PC-3 (cell line): ENCODE measurements at places on chromosomes 6 and 20. TPM values are rescaled to one million over a fixed set of nuclear protein-coding genes. Genes with fewer than 3 reads are reported as not detected.

The MUC21 gene
- total RNA-seq, result not detected in 2 replicates

The KCNG1 gene
- total RNA-seq, result 61.5 and 74.1 TPM in 2 replicates

The SLC22A7 gene
- total RNA-seq, result not detected in 2 replicates

The EDN1 gene
- 21.9 and 25.6 TPM in 2 replicates for total RNA-seq

The CYP39A1 gene
- 0.66 and 1.2 TPM in 2 replicates for total RNA-seq

The TCF21 gene
- not detected in 2 replicates for total RNA-seq

The TAF4 gene
- 9.6 and 15.1 TPM in 2 replicates for total RNA-seq

The F13A1 gene
- not detected in 2 replicates for total RNA-seq

The PTGIS gene
- 0.18 TPM in 1 of 2 replicates, not detected in the other for total RNA-seq

- no peak for DNase-seq
Observed at GRCh38 chr20:51108638-51109363, 85.9 kb upstream of the KCNG1 start.

DNA sequence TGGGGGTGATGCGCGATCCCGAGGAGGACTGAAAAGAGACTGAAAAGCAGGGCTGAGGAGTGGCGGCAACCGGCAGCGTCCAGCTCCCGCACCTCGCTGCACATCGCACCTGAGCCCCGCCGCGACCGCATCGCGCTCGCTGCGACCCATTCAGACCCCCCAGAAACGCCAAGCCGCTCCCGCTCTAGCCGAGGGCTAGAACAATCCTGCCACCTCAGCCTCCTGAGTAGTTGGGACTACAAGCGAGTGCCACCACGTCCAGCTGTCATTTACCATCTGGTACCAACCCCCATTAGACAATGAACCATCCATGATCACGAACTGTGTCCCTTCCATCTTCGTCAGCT is 33.2 kb downstream of the HLA-A start:
- no peak for DNase-seq

GRCh38 chr6:167479901-167480648 is 155.2 kb downstream of the TTLL2 start:
- no peak for DNase-seq

DNA sequence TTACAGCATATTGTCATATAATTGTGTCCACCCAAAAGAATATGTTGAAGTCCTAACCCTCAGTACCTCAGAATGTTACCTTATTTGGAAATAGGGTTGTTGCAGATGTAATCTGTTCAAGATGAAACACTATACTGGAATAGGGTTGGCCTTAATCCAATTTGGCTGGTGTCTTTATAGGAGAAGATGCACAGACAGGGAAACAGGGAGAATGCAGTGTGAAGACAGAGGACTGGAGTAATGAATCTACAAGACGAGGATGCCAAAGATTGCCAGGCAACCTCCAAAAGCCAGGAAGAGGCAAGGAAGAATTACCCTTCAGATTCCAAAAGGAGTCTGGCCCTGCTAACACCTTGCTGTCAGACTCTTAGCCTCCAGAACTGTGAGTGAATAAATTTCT is 482.9 kb downstream of the PTPRT start:
- no peak for DNase-seq

DNA sequence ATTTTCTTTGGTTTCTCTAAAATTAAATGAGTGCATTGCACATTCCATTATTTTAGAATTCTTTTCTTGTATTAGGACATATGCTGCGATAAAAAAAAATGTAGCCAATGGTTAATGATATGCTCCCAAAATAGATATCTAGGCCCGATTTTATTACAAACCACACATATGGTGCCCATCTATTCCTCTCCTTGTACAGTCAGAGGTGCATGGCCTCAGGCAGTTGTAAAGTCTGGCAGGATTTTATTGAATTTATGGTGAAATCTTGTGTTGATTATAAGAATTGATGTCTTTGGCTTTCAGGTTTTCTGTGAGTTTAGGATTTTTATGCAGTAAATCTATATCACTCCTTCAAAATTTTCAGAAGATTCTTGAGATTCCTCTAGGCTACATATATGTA is 192.2 kb downstream of the RFPL4B start:
- no peak for DNase-seq

DNA sequence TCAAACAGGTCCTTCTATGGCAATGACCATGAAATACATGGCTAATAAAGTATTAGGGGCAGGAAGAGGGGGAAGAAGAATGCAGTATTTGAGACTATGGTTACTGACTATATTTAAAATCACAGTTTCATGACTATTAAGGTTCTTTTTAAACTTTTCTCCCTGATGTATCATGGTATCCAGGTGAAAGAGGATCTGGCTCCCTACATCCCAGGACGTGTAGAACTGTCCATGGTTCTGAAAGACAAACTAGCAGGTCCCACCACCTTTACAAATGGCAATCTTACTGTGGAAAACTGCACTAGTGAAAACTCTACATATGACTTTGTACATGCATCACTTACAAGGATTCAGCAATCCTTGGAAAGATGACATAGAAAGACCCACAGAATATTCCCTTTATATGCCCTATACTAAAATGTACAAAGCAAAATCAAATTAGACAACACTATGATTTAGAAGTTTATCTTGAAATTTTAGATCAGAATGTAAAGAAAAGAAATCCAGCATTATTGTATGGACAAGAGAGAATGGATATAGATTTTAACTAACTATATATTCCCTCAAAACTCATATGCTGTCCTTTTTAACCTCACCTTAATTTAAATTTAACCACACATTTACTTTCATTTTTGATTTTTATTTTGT is 33.5 kb downstream of the RPP21 start:
- peak; percentile 68 for DNase-seq

GRCh38 chr20:43345676-43346075 is 112.0 kb upstream of the SRSF6 start:
- DNase-seq, result no peak

GRCh38 chr20:62827311-62828038 is 10.6 kb downstream of the COL9A3 start:
- no peak for DNase-seq

- DNase-seq, result peak; percentile 89
Observed at GRCh38 chr6:4055420-4056041, 23.4 kb downstream of the FAM217A start.

DNA sequence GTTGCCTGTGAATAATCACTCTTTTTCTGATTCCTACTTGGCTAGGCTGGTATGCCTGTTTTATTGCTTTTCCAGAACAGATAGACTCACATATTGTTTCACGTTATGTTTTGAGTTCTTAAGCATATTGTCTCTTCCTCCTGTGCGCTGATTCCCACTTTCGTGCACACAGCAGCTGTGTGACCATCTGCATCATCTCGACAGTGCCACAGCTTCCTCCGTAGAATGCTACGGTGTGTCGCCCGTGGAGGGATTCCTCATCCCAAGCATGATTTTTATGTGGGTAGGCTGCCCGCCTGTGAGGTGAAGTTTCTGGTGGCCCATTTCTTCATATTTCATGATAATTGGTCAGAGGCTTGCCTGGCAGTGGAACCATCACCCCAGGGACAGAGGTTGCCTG is 31.8 kb downstream of the PLCB4 start:
- DNase-seq, result no peak

DNA sequence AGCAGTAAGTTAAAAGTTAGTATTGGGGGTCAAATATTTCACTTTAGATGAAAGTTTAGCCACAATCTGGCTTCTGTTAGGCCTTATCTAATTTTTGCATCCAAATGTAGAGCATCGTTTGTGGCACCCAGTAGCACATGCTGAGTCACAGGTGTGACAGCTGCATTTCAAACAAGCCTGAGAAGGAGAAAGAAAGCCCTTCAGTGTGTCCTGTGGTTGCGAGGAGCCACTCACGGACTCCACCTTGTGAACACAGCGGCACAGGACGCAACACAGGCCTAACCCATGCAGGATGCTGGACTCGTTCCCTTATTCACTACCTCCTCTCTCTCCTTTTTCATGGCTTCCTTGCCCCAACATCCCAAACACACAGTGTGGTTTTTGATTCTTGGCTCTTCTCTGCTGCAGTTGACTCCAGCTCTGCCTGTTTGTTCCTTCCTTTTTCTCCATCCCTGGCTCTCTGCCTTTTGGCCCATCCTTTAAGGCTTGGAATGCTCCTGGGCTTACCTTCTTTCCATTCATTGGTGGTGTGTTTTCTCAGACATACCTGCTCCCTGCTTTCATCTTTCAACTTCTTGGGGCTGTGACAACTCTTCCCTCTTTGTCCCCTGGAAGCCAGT is 124.2 kb downstream of the SLC16A10 start:
- peak; percentile 25 for DNase-seq

GRCh38 chr6:36717231-36717825 is 19.7 kb downstream of the RAB44 start:
- no peak for DNase-seq

DNA sequence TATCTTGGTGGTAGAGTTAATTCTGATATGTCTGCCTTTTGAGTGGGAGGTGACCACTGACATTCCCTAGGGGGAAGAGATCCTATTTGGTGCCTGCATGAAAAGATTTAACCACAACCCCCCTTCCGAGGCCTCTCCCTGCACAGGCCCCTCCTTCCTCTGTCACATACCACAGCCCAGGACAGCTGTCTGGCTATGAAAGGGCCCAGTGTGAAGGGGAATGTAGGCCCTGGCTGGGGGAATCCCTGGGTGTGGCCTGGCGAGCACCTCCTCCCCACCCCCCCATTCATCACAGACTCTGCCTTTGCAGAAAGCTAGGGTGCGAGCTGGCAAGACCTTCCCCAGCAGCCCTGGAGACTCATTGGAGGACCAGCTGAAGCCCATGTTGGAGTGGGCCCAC is 27.4 kb upstream of the MAPRE1 start:
- DNase-seq, result no peak

GRCh38 chr20:61875221-61875885 is 190.3 kb downstream of the TAF4 start:
- peak; percentile 17 for DNase-seq

GRCh38 chr20:8718279-8718678 is 350.6 kb upstream of the PLCB4 start:
- no peak for DNase-seq

DNA sequence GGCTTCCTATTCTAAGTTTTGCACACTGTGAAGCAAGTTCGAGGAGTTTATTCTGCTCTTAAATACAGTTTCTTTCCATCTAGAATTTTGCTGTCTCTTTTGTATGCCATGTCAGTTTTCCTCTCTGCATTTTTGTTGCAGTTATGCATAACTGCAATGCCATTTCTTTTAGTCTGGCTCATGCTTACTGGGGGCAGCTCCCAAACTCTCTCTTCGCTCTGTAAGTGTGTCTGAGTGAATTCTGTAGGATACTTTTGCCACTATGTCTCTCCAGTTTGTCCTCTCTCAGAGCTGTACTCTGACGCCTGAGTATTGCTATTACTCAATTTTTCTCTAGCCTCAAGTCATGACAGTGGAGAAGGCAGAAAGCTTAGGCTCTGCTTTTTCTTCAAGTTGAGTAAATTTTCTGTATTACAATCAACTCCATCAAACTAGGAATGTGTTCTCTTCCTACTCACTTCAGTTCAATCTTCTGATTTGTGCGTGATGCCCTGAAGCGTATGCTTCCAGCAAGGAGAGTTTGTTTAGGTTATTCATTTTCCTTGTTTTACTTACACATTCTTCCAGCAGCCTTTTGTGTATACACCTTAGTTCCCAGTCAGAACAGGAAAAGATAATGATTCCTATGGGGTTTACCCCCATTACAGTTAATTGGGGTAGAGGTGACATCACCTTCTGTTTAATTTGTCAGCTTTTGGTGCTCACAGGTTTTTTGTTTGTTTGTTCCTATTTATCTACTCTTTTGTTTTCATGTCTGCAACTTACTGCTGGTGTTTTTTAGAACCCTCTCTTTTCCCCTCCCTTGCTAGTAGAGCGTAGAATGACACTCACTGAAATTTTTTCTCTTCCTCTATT is 430.9 kb downstream of the BCKDHB start:
- no peak for DNase-seq

GRCh38 chr6:23013776-23014175 is 444.4 kb downstream of the HDGFL1 start:
- DNase-seq, result peak; percentile 71

- DNase-seq, result no peak
Observed at GRCh38 chr20:16552015-16552414, 21.2 kb downstream of the KIF16B start.

DNA sequence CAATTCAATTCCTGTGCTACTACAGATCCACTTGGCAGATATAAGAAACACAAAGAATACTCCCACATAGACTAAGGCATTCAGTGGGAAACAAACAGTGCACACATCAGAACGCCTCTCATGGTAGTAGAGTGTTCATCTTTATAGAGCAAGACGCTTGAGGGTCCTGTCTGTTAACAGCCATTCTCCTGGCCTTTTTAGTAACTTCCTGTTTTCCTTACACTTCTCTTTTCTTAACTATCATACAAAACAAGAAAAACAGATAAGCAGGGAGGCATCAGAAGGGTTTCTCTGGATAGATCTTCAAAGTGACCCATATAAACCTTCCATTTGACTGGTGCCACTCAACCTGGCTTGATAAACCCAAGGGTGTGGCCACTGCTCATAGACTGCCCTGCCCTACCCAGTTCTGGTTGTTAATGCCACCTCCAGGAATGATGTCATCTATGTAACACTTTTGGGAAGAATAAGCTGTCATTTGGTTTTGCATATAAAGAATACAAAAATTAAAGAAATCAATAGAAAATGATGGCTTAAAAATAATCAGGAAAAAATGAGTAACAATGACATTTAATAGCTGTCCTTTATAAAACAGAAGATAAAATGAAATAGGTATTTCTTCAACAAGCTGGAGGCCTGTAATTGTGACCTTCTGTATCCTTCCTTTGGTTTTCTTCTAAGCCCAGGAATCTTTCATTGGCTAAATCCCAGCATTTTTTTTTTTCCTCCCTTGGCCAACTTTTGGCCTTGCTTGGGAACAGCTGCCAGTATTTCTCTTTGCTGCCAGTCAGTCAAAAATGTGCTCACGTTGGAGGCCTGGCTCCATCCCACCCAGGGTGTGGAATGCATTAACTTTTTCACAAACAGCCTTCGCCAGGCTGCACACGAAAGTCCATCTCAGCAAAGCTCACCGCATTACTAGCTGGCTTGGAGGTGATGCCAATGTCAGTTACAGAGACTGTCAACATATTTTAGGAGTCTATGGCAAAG is 103.5 kb downstream of the GJA10 start:
- no peak for DNase-seq

DNA sequence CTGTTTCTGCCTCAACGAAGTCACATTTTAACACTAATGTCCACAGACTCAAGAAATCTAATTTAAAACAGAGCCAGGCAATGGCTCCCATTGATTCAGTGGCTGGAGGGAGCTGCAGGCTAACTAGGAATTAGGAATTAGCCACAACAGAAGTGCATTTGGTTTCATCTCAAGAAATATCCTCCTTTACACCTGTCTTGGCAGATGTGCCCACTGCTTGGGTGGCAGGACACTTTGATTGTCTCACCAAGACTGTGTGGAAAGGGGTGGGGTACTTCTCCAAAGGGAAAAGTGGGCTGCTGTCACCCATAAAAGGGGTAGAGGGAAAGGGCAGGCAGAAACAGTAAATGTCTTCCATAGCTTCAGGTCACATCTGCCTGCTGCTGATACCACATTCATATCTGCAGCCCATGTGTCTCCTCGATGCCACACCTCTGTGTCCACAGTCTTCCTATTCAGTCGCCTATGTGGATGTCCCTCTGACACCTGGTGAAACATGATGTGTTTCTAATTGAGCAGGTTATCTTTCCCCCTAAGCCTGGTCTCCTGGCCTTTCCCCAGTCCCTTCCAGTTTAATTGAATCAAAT is 10.9 kb upstream of the OSER1 start:
- no peak for DNase-seq
